ENCODE measurements at places on chromosomes 1 and 21. TPM values are rescaled to one million over a fixed set of nuclear protein-coding genes. Genes with fewer than 3 reads are reported as not detected.
A peak's percentile ranks its signal among the peaks of the same experiment; 100 is the strongest.

The RAB25 gene
- 249 TPM for total RNA-seq

DNA sequence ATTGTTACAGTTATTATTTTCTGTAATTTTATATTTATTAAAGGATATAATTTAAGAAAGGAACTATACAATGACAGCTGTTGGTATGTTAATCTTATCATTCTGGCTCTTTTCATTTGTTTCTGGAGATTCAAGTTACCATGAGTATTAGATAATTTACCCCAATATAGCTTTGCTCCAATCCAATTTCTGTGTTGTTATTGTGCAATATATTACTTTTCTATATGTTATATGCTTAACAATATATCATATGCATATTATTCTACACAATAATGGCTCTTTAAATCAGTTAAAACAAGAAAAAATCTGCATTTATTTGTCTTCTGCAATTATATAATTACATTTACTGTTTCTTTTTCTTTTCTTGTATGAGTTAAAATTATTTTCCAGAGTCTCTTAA, 1650.9 kb downstream of the BRINP3 start:
- no peak for DNase-seq

GRCh38 chr1:197249324-197249723, 18.7 kb upstream of the CRB1 start:
- no peak for DNase-seq

DNA sequence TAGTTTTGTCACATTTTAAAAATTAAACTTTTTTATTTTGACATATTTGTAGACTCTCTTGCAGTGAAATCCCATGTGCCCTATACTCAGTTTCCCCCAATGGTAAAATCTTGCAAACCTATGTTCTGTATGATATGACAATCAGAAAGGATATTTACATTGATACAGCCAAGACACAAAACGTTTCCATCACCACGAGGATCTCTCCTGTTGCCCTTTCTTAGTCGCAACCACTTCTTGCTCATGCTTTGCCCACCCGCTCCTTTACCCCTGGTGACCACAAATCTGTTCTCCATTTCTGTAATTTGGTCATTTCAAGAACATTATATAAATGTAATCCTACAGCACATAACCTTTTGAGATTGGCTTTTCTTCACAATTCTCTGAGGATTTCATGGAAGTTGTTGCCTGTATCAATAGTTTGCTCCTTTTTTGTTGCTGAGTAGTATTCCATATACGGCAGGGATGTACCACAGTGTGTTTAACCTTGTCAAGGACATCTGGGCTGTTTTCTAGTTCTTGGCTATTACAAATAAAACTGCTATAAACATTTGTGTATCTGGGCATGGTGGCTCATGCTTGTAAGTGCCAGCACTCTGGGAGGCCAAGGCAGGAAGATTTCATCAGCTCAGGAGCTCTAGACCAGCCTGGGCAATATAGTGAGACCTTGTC, 14.0 kb upstream of the BATF3 start:
- DNase-seq: no peak

- no peak for DNase-seq
Observed at GRCh38 chr1:94934551-94934950, 7.6 kb upstream of the CNN3 start.

GRCh38 chr1:202694314-202694713, 15.9 kb downstream of the SYT2 start:
- no peak for DNase-seq

GRCh38 chr21:34336245-34336644, 27.6 kb upstream of the KCNE2 start:
- DNase-seq: peak; percentile 38

DNA sequence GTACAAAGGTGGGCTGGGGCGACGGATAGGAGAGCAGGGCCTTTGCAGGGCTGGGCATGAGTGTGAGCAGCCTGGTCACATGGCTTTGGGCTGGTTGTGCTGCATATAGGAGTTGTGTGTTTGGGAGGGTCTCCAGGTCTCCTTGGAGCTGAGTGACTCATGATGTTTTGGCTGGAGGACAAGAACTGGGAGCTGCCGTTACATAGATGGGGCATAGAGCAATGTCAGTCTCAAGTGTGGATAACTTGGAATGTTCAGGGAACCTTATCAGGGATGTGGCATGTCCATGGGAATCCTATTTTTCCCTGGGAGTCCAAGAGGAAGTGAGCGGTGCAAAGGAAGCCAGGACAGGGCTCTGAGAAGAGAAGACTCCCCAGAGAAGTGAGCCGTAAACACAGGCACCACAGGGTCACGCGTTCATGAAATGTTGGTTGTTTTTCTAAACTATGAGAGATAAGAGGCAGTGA, 136.4 kb upstream of the KCNE2 start:
- DNase-seq: no peak

GRCh38 chr1:231171623-231172197, 9.9 kb downstream of the TRIM67 start:
- no peak for DNase-seq

- DNase-seq: no peak
Observed at GRCh38 chr1:207006914-207007313, 25.6 kb downstream of the C1orf116 start.

The WNT4 gene
- total RNA-seq: 0.87 TPM

GRCh38 chr1:183543619-183544204, 46.5 kb downstream of the NCF2 start:
- peak; percentile 84 for DNase-seq

The TMEM125 gene
- total RNA-seq: 26.3 TPM

GRCh38 chr1:87318056-87318650, 10.5 kb upstream of the LMO4 start:
- no peak for DNase-seq

DNA sequence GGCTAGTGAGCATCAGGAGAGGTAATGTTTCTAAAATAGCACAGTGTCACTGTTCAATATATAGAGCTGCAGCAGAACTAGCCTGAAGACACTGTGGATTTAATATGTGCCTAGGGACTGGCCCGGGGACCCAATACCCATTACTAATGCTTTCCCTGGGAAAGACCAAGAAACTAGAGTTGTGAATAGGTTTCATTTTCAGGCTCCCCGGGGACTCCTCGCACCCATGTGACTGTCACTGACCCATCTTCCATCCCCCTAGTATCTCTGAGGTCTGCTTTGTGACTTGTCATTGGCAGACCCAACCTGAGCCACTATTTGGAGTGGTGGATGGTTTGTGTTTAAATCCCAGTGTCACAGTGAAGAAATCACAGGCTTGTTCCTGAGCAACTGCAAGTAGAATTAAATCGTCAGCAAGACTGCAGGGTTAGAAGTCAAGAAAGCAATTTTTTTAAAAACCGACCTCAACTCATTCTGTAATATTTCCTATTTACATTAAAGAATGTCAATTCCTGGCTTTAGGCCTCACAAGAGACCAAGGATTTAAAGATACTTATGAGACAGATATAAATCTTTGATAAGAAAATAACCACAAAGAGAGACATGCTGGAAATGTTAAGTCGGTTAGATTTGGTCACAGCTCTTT, 130.0 kb upstream of the TNR start:
- no peak for DNase-seq

GRCh38 chr1:214808845-214809460, 206.0 kb downstream of the CENPF start:
- peak; percentile 6 for DNase-seq

- DNase-seq: no peak
Observed at GRCh38 chr1:42646056-42646455, 12.2 kb upstream of the PPIH start.

The RXRG gene
- 1.8 TPM for total RNA-seq

DNA sequence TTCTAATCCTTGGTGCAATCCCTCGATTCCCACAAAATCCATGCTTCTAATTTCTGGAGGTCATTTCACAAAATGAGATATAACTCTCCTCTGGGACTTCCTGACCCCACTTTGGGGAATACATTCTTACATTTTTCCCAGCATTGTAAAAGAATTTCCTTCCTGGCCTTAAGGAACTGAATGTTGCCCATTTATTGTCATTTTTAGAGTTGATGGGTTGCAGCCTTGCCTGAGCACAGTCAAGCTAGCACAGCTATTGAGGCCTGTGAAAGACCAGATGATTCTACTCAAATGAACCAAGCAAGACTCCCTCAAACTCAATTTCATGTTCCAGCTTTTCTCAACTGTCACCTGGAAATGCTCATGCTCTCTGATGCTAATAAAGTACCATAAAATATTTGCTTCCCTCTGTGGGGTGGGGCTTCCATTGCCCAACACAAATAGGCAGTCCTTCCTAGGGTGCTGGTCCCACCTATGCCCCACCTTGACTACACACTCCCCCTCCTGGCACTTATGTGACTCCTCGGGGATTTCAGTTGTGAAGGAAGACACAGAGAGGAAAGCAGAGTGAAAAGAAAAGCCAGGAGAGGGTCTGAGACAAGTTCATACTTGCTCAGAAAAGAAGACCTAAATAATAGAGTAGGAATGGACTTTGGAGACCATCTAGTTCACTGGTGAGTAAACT, 24.0 kb upstream of the CDC7 start:
- DNase-seq: no peak

GRCh38 chr1:179310291-179310690, 16.7 kb downstream of the SOAT1 start:
- DNase-seq: no peak

GRCh38 chr1:201347498-201348210, 29.8 kb downstream of the TNNT2 start:
- DNase-seq: no peak

DNA sequence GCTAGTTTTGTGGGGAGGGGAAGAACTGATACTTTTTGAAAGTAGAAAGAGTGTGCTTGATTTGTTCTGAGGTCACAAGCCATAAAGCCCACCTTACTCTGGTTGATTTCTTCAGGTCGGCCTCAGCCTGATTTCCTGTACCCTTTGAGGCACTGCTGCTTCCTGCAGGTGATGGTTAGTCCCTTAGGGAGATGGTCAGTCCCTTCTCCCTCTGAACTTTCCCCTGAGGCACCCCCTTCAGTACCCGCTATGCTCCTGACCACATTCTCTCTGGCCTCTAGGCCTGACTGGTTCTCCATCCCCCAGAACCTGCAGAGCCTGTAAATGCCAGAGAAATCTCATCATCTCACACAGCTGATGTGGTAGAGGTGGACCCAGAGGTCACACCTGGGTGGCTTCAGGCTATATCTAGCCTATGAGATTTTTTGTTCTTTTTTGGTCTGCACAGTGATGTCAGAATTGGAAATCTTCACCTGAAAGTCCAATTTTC, 15.0 kb upstream of the ID3 start:
- no peak for DNase-seq

- DNase-seq: peak; percentile 18
Observed at GRCh38 chr1:100860397-100860991, 34.1 kb downstream of the EXTL2 start.

DNA sequence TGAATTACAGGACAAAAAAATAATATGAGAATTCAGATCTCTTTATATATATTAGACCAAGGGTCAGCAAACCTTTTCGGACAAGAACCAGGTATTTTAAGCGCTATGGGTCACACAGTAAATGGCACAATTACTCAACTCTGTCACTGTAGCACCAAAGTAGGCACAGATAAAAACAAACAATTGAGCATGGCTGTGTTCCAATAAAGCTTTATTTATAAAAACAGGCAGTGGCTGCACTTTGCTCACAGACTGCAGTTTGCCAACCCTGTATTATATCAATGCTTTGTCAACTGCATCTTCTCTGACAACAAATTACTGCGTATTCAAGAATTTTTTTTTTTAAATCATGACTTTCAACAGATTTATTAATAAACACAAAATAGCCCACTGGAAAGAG, 29.8 kb downstream of the EDEM3 start:
- no peak for DNase-seq

All from stomach (tissue), 19 donors.